ENCODE measurements at places on chromosomes 7 and 10.

DNA sequence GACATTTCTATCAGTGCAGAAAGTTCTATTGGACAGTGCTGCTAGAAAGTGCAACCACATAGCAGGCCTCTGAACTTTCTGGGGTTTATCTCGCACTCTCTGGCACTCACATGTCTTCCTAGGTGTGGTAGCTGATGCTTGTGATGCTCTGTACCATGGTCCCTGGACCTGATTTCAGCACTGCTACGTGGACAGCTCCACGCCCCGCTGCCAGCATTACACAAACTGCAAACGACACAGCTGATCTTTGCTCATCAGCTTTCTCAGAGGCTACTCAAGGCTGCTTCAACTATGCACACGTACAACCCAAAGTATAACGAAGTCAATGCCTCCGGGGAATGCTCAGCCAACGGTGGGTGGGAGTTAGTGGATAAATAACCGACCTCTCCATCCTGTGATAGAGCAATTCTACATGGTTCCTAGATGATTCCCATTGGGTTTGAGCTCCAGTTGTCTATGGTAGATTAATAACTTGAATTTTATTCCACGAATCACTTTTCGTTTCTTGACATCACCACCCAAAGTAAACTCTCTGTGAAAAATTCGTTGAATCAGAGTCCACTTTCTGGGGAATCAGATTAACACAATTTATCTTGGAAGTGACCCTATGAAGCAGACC, 302.5 kb downstream of the ACTR3B start:
- DNase-seq, result no peak

- DNase-seq, result no peak
Observed at GRCh38 chr7:42099066-42099465, 137.9 kb downstream of the GLI3 start.

- DNase-seq, result no peak
Observed at GRCh38 chr10:70566515-70567290, 35.8 kb downstream of the PRF1 start.

- no peak for DNase-seq
Observed at GRCh38 chr10:49299816-49300139, 808 bp downstream of the C10orf71 start.

DNA sequence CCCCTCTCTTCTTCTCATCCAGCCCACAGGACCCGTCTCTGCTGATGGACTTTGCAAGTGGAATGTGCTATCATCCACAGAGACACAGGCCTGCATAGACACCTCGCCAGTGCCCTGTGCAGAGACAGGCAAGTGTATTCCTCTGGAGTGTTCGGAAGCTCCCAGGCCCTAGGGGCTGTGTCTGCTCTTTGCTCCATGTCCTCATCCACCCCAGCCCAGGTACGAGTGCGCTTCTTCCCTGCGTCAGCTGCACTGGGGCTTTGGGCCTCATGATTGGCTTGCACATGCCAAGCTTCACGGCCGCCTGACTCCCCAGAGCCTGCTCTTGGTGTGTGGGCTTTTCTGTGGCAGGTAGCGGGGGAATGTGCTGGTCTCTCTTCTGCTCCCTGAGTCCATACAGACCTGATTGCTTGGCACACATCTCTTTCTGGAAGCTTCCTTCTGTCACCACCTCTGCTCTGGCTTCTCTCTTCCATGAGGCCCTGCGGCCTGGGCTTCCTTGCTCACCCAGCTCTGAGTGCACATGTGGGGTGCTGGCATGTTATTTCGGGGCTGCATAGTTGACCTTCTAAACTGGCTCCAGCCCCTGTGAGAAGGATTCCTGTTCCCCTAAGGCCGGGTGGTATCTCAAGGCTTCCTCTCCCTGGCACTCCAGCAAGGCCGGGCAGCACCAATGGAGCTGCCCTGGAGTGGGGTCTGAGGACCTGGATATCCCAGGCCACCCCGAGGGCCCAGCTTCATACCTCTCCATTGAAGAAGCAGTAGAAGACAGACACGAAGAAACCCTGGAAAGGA, 27.8 kb downstream of the CRHR2 start:
- DNase-seq, result no peak

GRCh38 chr10:14995964-14996565, 36.9 kb downstream of the MEIG1 start:
- DNase-seq, result no peak

DNA sequence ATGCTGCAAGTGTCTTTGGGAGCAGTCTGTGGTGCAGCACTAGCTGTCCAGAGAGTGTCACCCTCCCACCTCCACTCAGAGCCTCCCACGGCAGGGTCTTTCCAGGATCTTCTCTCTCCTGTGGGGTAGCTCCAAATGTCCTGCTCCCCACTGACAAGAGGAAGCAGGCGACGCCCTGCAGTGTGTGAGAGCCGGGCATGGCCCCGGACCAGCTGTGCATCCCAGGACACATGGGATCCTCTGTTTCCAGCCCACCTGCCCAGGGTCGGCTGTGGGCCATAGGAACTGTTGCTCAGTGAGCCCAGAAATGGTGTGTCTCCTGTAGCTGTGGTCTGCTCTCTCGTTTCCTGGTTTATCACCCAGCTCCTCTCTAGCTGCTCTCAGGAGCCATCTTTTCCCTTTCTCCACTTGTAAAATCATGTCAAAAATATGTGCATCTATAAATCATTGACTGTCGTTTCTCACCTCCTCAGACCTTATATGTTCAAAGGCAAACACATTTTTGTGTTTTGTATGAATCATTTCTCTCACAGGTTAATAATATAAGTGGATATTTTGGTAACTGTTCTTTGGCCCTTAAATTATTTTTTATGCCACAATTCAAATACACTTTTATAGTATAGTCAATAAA, 74.9 kb downstream of the VWC2 start:
- no peak for DNase-seq

- no peak for DNase-seq
Observed at GRCh38 chr10:26962835-26963234, 102.1 kb upstream of the ABI1 start.

GRCh38 chr10:115772606-115773005, 500.4 kb downstream of the GFRA1 start:
- no peak for DNase-seq

- DNase-seq, result no peak
Observed at GRCh38 chr7:106644999-106645398, 16.0 kb downstream of the CCDC71L start.
